Activated naive CD4-positive, alpha-beta T cell treated with anti-CD3 and anti-CD28 coated beads, Interleukin-2, amount 50 U/mL, for 16 hours (primary cell): ENCODE measurements at places on chromosomes 6 and 20.

DNA sequence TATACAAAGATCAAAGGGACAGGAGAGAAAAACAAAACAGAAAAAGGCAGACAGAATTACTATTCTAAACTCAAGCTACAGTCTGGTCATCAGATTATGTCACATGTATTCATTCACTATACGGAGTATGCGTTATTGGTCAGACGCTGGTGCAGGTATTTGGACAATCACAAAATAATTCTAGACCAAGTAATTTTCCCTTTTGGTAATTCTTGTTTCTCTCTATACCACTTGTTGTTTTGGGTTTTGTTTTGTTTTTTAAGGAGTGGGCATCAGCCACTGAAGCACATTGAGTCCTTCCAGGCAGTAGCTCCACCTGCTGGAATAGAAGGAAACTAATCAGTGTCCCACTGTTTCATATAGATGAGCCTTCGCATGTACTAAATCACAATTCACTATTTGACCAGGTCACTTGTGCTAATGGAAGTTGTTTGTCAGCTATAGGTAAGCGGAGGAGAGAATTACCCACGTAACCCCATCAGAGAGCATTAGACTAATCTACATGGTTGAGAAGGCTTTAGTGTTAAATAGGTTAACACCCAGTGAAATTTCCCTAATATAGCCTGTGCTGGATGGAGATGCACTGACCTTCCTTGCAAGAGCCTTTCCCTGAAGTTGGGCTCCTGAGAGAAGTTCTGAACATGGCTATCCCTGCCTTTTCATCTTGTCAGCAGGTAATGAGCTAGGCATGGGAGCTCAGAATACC is 77.9 kb downstream of the TNFAIP3 start:
- DNase-seq = no peak

GRCh38 chr20:3646067-3646440 is 17.1 kb downstream of the GFRA4 start:
- no peak for DNase-seq

DNA sequence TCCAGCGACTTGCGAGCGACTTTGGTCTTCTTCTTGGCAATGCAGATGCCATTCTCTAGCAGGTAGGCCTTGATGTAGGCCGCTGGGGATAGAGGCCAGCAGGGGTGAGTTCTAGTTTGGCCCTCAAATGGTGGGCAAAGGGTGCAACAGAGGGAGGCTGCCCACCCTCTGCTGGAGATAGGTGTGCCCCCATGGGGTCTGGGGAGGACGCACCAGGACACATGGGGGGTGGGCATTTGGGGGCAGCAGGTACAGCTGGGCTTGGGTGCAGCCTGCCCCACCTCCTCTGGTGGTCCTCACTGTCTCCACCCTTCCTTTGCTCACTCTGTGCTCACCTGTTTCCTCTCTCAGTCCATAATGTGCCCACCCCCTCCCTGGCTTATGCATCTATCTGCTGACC is 11.3 kb downstream of the KCNK15 start:
- no peak for DNase-seq

GRCh38 chr6:1624851-1625781 is 15.4 kb downstream of the FOXC1 start:
- no peak for DNase-seq

- no peak for DNase-seq
Measured at GRCh38 chr6:115677198-115677597, 383.5 kb downstream of the FRK start.

DNA sequence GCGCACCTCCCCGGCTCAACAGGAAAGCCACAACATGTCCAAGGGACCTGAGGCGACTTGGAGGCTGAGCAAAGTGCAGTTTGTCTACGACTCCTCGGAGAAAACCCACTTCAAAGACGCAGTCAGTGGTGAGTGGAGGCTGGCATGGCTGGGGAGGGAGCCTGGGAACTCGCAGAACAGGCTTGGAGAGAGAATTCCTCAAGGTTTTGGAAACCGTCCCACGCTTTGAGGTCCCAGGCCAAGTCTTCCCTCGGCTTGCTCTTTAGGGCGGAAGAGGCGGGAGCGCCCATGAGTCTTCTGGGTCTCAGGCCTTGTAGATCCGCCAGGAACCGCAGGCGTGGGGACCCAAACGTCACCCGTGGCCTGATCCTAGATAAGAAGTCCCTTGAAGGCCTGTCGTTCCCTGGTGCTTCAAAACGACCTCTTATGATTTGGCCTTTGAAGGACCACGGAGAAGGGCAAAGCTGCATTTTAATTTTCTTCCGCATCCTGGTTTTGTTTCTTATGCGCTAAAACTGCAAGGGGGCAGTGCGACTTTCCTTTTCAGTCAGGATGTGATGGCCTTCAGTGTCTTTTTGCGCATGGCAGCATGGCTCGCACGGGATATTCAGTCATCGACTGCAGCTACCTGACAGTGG is 2.0 kb downstream of the LAMP5 start:
- no peak for DNase-seq

- DNase-seq = no peak
Measured at GRCh38 chr20:5492937-5493336, 176.2 kb upstream of the PROKR2 start.

DNA sequence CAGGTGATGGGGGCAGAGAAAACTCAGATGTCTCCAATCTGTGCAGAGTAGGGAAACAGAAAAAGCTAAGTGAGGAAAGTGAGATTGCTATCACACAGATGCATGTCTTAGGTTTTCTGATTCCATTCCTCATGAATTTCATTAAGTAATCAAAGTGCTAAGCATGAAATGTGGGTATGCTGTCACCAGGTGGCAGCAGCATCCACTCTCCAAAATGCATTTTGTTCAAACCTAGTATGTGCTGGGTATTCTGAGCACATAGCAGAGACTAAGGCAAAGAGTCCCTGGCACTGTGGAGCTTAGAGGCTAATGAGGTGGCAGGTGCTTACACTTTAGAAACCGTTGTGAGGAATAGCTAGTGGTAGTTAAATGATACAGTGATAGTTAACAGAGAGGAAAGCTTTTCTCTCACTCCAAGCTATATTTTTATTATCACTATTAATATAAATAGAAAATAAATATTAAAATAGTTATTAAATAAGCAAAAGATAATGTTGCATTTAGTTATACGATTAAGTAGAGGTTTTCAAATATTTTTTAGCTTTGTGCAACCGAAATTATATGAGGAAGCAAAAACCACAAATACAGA is 179.5 kb downstream of the CDH26 start:
- DNase-seq = no peak

- DNase-seq = no peak
Measured at GRCh38 chr20:2299301-2299700, 3.5 kb downstream of the TGM3 start.

GRCh38 chr6:149429427-149430360 is 29.6 kb downstream of the SUMO4 start:
- no peak for DNase-seq

DNA sequence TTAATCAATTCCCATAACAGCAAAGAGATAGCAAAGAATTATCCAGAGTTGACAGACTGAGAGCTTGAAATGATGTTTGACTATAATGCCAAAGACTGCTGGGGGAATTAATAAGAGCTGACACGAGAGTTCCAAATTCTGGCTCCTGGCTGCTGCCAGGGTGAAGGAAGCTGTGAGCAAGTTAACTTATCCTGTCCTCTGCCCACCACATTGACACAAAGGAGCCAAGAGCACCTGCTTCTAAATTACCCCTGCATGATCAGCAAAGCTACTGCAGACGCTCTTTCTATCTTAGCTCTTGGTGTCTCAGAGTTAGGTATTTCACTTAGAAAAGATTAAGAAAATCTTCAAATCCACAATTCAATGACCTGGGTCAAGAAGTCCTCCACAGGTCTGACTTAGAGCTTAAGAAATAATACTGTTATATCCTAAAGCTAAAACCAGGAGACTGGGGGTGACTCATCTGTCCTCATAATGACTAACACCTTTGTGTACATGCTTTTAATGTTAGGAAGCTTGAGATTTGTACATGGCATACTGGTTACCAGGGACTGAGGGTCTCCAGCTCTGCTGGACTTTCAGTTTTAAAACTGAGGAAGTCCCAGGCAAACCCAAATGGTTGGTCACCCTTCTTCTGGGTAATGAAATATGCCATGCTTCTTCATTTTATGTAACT is 13.2 kb upstream of the FRK start:
- no peak for DNase-seq

DNA sequence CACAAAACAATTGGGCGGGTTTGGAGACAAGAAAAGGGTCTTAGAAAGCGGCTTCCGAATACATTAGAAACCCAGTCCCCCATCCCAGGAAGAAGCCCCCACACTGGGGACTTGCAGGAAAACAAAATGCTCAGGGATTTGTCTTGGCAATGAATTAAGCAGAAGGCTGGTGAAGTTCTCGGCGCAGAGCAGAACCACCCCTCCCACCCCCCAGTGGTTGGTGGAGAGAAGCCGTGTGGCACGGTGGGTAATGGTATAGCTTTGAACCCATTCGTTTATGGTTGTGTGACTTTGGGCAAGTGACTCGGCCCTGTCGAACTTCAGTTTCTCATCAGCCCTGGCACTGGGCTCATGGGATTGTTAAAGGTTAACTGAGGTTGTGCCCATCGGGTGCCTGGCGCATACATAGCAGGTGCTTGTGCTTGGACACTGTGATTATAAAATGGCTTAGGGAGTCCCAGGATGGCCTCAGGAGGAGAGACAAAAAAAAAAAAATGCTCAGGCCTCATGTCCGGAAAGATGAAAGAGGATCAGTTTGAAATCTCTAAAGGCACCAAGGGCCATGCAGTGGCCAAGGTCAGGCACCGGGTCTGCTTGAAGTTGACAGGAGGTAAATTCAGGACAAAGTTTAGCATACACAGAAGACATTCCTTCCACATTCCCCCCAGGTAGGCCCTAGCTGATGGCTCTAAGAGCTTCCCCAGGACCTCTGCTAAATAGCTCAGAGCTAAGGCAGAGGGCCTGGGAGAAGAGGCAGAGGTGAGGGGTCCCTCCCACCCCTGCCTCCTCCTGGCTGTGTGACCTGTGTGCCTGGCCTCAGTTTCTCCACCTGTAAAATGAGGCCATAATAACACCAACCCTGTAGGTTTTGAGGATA is 120.1 kb upstream of the PTPN1 start:
- DNase-seq = no peak

- no peak for DNase-seq
Measured at GRCh38 chr6:117396228-117396627, 29.5 kb downstream of the ROS1 start.

- DNase-seq = no peak
Measured at GRCh38 chr6:114203460-114203859, 139.4 kb downstream of the HS3ST5 start.

DNA sequence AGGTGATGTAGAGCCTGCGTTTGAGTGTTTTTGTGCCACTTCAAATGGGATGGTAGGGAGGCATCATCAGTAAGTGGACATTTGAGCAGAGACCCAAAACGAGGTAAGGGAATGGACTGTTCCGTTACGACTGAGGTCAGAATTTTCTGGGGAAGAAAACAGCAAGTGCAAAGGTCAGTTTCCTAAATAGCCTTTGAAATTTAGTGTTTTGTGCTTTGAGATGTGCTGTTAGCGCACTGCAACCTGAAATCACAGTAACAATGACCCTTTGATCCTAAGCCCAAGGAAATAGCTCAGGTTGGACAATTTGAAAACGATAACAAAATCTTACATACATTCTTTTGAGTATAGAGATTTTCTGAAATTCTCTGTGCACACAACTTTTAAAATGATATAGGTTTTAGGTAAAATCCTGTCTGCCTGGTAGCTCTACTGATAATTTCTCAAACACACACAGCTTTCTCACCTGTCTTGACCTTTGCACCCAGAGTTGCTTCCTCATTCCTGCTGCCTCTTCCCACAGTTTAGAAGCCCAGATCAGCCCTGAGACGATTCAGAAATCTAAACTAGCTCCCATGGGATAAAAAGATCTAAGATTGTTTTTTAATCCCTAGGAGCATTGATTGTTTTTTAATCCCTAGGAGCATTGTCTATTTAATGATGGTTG is 22.1 kb downstream of the DCBLD1 start:
- DNase-seq = no peak

GRCh38 chr6:135692426-135692825 is 159.1 kb upstream of the PDE7B start:
- no peak for DNase-seq

- no peak for DNase-seq
Measured at GRCh38 chr6:154706389-154706788, 26.8 kb upstream of the SCAF8 start.

DNA sequence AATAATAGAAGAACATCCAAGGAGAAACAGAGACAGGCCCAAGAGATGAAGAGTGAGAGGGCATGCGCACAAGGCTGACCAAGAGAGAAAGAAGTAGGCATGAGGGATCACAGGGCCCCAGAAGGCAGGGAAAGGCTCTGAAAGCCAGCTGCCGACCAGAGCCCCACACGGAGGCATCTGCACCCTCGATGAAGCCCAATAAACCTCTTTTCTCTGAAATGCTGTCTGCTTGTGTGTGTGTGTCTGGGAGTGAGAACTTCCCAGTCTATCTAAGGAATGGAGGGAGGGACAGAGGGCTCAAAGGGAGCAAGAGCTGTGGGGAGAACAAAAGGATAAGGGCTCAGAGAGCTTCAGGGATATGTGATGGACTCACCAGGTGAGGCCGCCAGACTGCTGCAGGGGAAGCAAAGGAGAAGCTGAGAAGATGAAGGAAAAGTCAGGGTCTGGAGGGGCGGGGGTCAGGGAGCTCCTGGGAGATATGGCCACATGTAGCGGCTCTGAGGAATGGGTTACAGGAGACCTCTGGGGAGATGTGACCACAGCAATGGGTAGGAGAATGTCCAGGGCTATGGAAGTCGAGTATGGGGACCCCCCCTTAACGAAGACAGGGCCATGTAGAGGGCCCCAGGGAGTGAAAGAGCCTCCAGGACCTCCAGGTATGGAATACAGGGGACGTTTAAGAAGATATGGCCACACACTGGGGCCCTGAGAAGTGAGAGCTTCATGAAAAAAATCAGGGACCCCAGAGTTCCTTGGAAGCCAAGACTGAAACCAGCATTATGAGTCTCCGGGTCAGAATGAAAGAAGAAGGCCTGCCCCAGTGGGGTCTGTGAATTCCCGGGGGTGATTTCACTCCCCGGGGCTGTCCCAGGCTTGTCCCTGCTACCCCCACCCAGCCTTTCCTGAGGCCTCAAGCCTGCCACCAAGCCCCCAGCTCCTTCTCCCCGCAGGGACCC is 981 bp upstream of the TNF start:
- no peak for DNase-seq

DNA sequence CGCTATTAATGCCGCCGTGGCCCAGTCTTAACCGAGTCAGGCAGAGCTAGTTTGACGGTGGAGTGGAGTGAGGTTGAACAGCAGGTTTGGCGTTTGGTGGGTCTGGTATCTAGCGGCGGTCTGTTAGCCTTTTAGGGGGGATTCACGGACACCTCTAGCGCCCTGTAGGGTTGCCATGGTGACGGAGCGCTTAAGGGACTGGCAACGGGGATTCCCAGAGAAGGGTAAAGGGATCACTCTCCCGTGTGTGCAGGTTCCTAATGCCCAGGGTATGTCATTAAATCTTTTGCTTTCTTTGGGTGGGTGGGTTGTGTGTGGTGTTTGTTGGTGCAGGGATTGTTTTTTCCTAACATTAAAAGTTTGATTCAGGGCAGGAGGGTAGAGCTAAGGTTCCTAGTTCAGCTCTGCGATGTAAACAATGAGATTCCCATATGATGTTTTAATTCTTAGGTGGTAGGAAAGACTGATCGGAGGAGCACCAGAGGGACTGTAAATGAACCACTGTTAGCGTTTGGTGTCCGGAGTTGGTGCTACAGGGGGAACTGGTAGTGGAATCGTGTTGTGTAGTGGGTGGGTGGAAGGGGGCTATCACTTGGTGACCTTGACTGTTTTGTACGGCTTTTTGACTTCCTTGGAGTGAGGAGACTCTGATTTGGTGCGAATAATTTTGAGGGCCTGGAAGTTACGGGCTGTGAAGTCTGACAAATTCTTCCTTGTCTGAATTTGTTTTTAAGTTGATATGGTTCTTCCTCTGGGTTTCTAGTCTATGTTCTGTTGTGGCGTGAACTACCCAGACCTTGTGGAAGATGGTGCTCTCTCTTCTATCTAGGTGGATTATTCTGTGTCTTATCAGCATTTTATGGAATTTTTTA is 5.0 kb downstream of the BRD2 start:
- peak; percentile 41 for DNase-seq
